HuH-7.5 (cell line): ENCODE measurements at places on chromosomes 3 and 15.

GRCh38 chr3:12988728-12989454, 84.3 kb downstream of the IQSEC1 start:
- DNase-seq, result no peak

DNA sequence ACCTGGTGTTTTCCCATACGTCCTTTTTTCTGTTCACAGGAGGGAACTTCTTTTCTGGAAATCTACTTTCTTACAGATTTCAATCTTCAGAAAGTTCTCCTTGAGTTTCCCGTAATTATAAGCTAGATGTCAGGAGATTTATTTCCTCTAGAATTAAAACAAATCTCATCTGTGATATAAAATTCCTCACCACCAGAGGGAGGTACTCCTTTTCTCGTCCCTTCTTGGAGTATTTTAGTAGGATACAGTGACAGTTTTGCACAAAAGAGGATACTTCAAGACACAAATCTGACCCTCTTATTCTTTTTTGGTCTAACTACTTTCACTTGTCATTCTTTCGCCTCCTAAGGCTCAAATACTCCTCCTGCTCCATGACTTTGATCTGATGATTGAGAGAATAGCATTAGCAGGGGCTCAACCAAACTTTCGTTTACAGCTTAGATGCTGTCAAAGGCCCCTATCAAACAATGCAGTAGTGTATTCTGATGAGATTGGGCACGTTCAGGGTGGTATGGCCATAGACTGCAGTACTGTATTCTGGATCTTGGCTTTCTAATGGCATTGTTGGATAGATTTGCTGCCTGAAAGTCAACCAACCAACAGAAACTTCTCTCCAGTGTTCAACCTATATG, 38.0 kb downstream of the TMEM41A start:
- DNase-seq, result no peak

DNA sequence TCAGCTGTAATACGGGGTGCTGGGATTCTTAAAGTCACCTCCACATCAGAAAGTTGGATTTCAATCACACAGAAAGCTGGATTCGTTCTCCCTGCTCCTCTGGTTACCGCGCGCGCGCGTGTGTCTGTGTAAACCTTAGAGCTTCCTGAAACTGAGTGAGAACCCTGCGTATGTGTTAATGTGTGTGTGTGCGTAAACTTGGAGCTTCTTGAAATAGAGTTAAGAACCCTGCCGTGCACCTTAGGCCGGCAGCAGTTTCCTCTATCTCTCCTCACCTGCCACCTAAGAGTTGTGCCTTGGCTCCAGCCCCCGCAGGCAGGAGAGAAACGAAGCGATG, 531 bp downstream of the LZTFL1 start:
- no peak for DNase-seq

DNA sequence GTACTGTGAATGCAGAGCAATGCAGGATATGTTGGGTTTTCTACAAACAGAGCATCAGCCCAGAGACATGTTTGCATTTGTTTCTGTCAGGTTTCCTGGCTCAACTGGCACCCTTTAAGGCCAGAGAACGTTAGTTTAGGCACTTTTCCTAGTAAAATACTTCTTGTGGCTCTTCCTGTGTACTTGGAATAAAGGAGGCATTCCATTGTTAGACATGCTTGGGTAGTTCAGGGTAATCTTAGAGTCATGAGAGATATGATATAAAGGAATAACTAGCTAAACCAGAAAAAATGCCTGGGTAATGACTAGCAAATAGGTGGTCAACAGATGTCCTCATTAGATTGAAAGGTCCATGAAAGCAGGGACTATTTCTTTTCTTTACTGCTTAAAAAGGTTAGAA, 60.4 kb upstream of the RBM5 start:
- DNase-seq, result no peak

GRCh38 chr3:178950676-178951075, 120.9 kb downstream of the ZMAT3 start:
- DNase-seq, result no peak
